ENCODE measurements at places on chromosomes 6 and 20.

DNA sequence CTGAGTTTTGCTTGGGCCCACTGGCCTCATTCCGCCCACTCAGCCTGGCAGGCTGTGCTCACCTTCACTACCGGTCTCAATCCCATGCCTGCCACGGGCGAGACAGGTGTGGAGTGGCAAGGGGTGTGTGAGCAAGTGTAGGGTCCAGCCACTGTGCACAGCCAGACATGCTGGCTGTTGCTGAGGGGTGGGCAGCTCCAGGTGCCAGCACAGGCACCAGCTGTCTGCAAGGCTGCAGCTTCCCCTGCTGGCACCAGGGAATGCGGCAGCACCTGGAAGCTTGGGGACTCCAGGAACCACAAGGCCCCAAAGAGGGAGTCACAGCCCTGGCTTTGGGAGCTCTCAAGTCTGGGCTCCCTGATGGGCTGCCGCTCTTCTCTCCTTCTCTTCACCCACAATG, 372.7 kb downstream of the CBLN4 start:
- no peak for DNase-seq

DNA sequence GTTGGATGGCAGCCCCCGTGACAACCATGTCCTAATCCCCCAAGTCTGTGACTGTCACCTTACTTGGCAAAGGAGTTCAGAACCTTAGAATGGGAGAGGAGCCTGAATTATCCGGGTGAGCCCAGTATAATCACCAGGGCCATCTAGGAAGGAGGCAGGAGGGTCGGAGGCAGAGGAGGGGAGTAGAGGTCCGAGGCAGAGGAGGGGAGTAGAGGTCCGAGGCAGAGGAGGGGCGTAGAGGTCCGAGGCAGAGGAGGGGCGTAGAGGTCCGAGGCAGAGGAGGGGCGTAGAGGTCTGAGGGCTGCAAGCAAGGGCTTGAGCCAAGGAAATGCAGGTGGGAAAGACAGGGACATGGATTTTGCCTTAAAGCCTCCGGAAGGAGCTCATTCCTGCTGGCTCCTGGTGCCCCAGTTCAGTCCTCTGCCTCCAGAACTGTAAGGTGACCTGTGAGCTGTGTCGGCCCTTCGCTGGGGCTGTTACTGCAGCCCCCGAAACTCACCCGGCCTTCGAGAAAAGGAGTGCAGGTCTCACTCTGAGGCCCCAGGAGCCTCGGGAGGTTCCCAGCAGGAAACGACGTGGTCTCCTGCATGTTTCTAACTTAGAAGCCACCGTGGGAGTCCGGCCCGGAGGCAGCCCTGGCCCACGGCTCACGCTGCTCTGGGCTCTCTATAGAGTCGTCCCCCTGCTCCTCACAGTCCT, 20.0 kb upstream of the SLCO4A1 start:
- no peak for DNase-seq

GRCh38 chr6:162675503-162675902, 52.1 kb downstream of the PRKN start:
- no peak for DNase-seq

DNA sequence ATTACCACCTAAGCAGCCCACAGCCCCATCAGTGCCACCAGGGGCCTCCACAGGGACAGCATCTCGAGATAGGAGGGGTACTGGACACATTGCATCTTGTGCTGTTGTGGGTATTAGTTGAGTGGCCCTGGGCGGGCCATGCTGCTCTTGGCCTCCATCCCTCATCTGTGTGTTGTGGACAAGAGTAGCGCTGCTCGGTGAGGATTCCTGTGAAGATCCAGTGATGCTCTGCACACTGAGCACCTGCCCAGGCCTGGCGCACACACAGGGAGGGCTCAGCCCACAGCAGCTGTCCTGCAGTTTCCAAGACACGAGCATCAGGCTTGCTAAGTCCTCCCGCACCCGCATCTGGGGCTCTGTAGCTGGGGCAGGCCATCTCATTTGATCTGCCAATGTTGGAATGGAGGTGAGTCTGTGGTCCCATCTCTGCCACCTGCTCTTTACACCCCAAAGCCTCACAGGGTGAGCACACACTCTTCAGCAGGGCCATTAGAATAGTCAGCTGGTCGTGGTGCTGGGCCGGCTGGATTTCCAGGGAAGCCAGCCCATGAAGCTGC, 32.0 kb downstream of the SPATA2 start:
- no peak for DNase-seq

- DNase-seq, result no peak
Observed at GRCh38 chr6:46269447-46270229, 98.9 kb upstream of the ENPP5 start.

GRCh38 chr6:125519367-125519766, 217.6 kb upstream of the HDDC2 start:
- DNase-seq, result no peak

DNA sequence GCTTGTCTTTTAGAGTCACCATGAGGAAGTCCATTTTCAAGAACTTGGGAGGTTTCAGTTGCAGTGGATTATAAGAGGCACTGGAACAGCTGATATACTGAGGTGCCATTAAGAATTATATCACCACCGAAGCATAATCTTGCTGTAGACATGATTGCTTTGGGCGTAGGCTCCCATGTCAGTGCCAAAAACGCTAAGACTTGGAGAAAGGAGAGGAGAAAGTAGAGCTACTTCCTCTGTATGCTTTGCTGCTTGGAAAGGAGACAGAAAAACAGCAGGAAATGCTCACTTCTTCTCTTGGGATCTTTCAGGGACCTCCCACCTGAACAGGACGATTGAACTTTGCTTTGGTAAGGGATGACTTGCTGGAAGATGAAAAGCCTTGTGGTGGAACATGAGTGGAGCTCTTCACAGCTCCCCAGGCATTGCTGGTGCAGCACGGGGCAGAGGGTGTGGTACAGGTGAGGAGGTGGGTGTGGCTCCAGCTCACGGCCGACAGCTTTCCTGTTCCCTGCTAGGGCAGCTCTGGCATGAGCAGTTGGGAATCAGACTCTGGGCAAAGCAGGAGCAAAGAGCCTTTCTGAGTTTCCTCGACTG, 190.4 kb upstream of the JAG1 start:
- no peak for DNase-seq

- no peak for DNase-seq
Observed at GRCh38 chr6:38117281-38117680, 297.8 kb downstream of the ZFAND3 start.

DNA sequence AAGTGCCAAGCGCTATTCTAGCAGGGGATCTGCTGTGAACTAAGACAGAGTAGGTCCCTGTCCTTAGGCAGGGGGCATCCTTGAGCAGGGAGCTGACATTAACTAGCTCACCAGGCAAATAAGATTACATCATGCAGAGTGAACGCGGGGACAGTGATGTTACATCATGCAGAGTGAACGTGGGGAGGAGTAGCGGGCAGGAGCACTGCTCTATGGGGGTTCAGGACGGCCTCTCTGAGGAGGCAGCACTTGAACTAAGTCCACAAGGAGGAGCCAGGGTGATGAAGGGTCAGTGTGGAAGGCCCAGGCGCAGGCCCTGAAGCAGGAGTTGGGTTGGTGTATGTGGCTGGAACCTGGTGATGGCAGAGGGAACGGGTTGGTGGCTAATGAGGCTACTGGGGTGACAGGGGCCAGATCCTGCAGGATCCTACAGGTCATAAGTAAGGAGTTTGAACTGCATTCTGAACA, 38.7 kb downstream of the KAT14 start:
- DNase-seq, result no peak

DNA sequence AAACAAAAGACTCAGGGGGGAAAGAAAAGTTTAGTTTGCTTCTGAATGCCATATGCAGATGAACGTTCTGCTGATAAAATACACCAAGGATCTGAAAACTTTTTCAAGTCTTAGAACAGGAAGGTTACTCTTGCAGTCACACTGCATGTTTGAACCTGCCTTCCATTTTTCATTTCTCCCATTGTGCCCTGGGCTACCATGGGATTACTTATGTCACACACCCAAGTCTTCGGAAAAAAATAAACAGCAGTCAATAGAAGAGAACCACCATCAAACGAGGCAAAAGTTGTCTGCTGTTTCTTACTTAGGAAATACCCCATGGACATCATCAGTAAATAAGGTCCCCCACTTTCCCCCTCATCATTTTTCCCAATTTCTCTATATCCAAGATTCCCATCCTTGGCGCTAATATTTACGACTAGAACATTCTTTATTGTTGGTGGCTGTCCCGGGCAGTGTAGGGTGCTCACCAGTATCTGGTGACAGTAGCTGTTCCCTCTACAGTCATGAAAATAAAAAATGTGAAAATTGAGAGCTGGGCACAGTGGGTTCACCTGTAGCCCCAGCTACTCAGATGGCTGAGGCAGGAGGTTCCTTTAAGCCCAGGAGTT, 202.5 kb downstream of the BCAS1 start:
- DNase-seq, result no peak

GRCh38 chr6:118893064-118893806, 717 bp upstream of the ASF1A start:
- DNase-seq, result peak; percentile 83

- DNase-seq, result peak; percentile 67
Observed at GRCh38 chr6:50816115-50816675, 2.5 kb upstream of the TFAP2B start.

GRCh38 chr6:39218868-39219567, 10.3 kb downstream of the KCNK5 start:
- DNase-seq, result no peak

DNA sequence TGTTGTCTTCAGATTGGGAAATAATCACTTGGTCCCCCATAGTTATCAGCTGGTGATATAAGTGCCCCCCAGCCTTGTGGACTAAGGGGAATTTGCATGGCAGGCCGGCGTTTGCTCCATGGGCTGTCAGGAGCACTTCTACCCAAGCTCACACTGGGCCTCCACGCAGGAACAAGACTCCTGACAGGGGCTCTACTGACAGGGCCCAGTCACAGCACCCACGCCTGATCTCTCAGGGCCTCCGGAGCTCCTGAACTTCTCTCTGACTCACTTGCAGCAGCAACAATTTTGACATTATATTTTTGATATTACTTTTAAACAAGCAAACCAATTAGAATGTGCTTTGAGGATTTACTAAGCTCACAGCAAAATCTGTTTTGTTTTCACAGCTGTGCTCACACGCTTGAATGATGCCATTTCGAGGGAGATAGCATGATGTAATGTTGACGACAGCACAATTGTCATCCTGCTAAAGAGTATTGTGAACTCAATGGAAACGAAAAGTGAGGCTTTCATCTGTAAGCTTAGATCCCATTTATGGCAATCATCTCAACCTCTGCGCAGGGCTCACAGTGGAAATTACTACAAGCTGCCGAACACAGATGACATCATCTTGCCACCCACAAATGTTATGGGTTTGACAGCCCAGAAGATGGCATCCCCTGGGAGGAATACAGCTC, 28.7 kb upstream of the TXNDC5 start:
- DNase-seq, result no peak

DNA sequence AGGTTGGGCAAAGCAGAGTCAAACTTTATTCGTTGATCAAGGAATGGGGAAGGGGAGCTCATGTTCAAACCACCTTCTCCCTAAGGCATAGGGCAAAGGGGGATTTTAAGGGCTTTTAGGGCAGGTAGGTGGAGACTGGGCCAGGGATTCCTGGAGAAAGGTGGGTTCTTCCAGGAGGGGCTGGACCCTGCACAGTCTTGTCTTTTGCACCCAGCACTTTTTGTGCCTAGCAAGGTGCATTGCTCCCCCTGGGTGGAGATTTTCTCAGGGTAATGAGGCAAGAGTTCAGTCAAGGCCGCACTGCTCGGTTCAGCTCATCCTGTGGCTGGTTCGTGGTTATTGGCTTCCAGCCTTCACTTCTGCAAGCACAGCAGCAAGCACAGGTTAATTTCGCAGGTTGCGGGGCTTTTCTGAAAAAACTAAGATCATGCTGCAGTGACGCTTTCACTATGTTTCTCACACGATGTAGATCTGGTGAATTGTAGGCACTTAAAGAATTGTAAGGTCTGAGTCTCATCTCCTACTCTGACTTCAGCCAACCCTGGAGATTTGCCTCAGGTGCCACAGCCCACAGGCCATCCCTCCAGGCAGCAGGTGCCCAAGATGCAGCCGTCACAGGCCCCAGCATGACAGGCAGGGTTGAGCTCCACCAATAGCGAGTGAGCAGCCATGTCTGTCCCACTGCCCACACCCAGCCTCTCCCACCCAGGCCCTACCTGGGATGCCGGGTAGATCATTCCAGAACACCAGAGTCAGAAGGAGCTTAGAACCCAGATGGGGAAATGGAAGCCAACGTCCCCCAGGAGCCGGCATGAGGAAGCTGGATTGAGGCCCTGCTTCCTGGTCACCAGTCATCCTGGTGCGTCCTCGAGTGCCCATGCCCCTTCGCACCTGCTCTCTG, 37.1 kb downstream of the SUN5 start:
- no peak for DNase-seq

- peak; percentile 77 for DNase-seq
Observed at GRCh38 chr6:37207903-37208456, 38.0 kb downstream of the PIM1 start.

GRCh38 chr6:166627875-166628801, 1.1 kb upstream of the RPS6KA2 start:
- DNase-seq, result peak; percentile 48

DNA sequence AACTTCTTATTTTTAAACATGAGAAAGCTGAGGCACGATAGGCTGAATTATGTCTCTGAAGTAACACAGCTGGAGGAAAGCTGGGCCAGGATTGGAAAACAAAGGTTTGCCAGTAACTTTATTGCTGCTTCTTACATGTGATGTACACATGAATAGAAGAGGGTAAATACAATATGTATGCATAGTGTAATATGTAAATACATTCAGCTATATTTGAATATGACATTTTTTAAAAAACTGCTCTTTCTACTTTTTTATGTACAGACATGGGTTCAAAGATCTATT, 90.2 kb downstream of the ADTRP start:
- DNase-seq, result no peak

GRCh38 chr6:72522735-72523141, 99.1 kb upstream of the KCNQ5 start:
- DNase-seq, result no peak

DNA sequence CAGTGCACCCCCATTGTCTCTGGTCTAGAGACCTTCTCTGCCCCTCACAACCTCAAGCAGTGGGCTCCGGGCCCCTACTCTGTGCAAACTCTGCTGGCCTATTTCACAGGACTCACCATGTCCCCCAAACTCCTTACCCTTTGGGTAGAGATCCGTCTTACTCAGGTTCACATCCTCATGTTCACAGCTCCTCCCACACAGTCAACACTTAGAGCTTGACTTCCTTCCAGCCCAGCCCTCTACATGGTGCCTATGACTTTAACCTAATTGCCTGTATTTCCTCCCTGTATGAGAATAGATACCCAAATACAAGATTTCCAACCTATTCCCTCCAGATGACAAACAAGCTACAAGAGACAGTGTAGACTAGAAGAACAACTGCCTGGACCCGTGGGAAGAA, 528.6 kb upstream of the JARID2 start:
- no peak for DNase-seq

- DNase-seq, result no peak
Observed at GRCh38 chr6:25965058-25965457, 2.5 kb downstream of the TRIM38 start.

- DNase-seq, result no peak
Observed at GRCh38 chr20:62293111-62293784, 9.5 kb upstream of the ADRM1 start.

GRCh38 chr20:10171864-10172751, 46.5 kb upstream of the SNAP25 start:
- DNase-seq, result peak; percentile 78

Measured in cerebellar cortex (tissue), 1 donor.